ENCODE measurements at places on chromosomes 1 and 21. TPM values are rescaled to one million over a fixed set of nuclear protein-coding genes. Genes with fewer than 3 reads are reported as not detected.

ATP6V1G3 gene
- not detected for total RNA-seq

SPRR2A gene
- not detected for total RNA-seq

LCE2A gene
- total RNA-seq, result not detected

TRAF3IP3 gene
- 452 TPM for total RNA-seq

NBPF12 gene
- total RNA-seq, result 18.6 TPM

SDF4 gene
- 111 TPM for total RNA-seq

CASZ1 gene
- 7.7 TPM for total RNA-seq

NHLH1 gene
- total RNA-seq, result 0.68 TPM

RPTN gene
- total RNA-seq, result not detected

ROR1 gene
- 0.05 TPM for total RNA-seq

SPATA1 gene
- total RNA-seq, result 1.0 TPM

GPR25 gene
- not detected for total RNA-seq

ERG gene
- not detected for total RNA-seq

RPE65 gene
- total RNA-seq, result not detected

TPTE gene
- total RNA-seq, result not detected

ELOA gene
- total RNA-seq, result 36.4 TPM

LINGO4 gene
- total RNA-seq, result not detected

FDPS gene
- total RNA-seq, result 210 TPM

ZSCAN20 gene
- 3.1 TPM for total RNA-seq

KCND3 gene
- not detected for total RNA-seq

OR2T29 gene
- not detected for total RNA-seq

FOXD3 gene
- total RNA-seq, result not detected

METTL18 gene
- total RNA-seq, result 14.1 TPM

KCNA3 gene
- total RNA-seq, result 56.0 TPM

ADORA3 gene
- total RNA-seq, result 0.57 TPM

GPR153 gene
- 0.57 TPM for total RNA-seq

OVAAL gene
- total RNA-seq, result not detected

CFHR1 gene
- total RNA-seq, result not detected

LCE3D gene
- not detected for total RNA-seq

LAMC2 gene
- not detected for total RNA-seq

TNNT2 gene
- not detected for total RNA-seq

ETV3L gene
- total RNA-seq, result not detected

FNDC5 gene
- total RNA-seq, result not detected

CTSS gene
- total RNA-seq, result 80.4 TPM

DCST2 gene
- 0.23 TPM for total RNA-seq

CFHR5 gene
- not detected for total RNA-seq

CD247 gene
- 177 TPM for total RNA-seq

OPTC gene
- total RNA-seq, result not detected

MAP10 gene
- 4.4 TPM for total RNA-seq

FCRL6 gene
- total RNA-seq, result 0.25 TPM

CHODL gene
- not detected for total RNA-seq

SZT2 gene
- 72.7 TPM for total RNA-seq

All from T-helper 2 cell treated with Interferon-gamma antibody and Interleukin-4, amounts not matched to agents 100 ng/mL and 5 ng/mL, for 36 hours (primary cell).